ENCODE measurements at places on chromosomes 6 and 20.

DNA sequence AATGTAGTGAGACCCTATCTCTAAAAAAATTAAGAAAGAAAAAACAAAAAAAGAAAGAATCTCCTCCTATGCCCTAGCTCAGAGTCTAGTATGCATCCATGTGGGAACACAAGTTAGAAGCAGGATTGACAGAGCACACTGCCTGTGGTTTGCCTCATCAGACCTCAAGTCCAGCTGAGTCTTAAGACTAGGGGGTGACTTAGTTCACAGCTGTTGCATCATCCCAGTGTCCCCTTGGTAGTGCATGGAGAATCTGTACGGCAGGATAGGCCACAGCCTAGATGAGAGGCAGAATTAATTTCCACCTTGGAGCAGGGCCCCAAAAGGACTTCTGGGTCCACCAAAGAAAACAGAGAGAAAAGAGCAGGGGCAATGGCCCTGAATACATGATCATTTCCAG lies 13.7 kb downstream of the PNPLA1 start:
- DNase-seq, result no peak

DNA sequence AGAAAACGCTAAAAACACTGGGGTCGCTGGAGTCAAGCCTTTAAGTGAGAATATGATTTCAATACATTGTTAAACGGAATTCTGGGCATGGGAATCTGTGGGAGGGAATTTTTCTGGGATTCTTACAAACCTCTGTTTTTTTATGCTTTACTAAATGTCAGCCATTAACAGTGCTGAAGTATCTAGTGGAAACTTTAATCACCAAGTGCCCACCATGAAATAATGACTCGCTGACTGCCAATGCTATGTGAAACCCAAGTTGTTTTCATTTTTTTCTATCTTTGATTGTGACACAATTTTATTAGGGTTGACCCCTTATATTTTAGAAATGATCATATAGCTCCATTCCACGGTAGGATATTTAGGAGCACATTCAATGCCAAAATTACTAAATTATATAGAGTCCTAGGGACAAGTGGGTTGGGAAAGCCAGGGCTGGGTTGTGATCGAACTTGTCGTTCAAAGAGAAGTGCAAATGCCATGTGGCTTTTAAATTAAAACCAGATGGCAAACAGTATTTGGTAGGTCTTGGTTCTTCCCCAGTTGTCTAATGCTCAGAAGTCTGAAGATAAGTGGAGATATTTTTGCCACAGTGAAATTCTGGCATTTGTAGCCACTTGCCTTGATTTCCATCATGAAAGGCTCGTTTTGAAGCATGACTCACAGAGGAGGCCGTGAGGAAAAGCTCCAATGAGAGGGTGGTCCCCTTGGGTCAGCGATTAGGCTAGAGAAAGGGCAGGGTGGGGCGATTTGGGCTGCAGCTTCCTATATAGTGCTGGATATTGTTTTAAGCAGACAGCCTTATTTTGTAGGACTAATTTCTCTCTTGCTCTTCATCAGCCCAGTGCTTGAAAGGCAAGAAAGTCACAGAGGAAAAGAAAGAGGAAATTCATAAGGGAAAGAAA lies 254.4 kb upstream of the JAG1 start:
- DNase-seq, result no peak

GRCh38 chr6:39453241-39453640 lies 130.7 kb upstream of the KCNK16 start:
- DNase-seq, result no peak

DNA sequence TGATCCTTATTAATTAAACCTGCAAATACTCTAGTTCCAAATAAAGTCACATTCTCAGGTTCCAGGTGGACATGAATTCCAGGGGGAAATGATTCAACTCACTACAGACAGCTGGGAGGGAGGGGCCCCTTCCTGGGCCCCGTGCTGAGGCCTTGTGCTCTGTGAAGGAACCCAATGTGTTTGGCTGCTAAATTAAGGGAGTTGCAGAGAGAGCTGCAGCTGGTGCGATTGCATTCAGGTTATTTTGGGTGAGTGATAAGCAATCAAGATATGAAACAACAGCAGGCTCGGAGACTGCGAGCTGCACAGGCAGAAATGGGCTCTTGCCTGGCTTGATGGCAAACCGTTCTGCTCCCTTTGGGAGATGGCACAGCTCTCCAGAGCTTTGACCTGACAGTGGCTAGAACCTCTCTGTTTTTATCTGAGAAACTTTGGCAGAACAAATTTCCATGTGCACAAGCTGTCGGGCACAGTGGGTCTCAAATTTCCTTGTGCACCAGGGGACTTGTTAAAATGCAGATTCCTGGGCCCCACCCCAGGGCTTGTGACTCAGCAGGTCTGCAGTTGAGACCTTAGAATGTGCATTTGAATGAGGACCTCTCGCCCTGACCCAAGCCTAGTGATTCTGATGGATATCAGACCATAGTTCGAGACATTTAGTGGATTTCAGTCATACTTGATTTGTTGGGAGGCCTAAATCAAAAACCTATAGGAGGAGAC lies 9.8 kb downstream of the MAPK13 start:
- no peak for DNase-seq

GRCh38 chr6:97113170-97113569 lies 169.8 kb downstream of the MMS22L start:
- DNase-seq, result no peak

DNA sequence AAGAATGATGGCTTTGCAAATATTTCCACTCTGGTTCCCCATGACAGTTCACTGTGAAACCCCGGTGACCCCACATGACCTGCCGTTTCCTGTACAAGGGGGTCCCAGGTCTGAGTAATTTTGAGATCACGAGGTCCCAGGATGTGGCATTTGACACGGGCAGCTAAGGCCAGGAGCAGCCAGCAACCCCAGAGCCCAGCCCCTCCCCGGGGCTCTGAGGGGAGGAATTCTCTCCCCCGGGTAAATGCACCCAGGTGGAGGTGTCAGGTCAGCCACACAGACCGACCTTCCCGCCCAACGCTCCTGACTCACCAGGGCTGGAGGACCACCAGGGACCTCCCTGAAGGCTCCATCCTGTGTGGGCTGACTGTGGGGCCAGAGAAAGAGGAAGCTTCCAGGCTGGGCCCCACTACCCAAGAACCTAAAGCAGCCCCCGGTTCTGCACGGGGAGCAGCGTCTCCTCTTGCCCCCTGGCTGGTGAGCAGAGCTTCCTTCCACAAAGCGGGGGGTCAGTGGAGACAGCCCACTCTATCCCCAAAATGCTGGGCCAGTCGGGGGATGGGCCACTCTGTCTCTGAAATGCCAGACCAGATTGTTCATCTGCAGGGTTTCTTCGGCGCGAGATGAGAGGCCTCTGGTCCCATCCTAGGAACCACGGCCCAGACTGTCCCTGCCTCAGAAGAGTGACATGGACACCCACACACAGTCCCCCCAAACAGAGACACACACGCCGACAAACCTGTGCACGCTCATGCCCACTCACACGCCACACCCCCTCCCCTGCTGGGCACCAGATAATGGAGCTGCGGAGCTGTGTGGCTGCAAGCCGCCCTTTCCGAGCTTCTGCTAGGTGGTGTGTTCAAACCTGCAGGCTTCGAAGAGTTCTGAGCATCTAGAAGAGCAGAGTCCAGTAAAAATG lies 23.4 kb upstream of the SLCO4A1 start:
- no peak for DNase-seq

DNA sequence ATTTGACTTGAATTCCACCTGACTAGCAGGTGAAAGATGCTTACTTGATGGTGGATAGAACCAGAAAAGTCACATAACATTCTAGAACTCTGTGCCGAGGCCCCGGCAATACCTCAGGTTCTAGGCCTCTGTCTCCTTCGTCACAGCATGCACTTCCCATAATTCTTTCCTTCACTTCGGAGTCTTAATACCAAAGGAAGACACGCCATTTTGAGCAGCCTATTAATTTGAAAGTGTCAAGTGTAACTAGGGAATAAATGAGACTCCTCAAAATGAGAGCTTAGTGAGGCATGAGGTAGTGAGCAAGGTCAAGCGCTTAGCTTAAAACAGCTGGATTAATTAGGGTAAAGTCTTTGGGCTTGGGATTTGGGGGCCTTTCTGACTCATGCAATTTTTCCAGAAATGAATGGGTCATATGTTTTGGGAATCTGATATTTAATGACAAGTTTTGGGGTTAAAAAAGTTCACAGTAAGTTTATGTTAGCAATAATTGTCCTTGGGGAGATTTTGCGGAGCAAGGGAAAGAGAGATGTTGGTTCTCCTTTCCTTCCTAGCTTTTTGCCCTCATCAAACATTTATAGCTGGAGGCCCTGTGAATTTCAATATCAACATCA lies 29.1 kb upstream of the SGK1 start:
- DNase-seq, result no peak

- no peak for DNase-seq
Measured at GRCh38 chr20:10402938-10403608, 30.9 kb downstream of the MKKS start.

GRCh38 chr6:159969921-159970320 lies 1.0 kb downstream of the IGF2R start:
- DNase-seq, result peak; percentile 63

GRCh38 chr6:82767037-82767436 lies 298.6 kb downstream of the UBE3D start:
- no peak for DNase-seq

DNA sequence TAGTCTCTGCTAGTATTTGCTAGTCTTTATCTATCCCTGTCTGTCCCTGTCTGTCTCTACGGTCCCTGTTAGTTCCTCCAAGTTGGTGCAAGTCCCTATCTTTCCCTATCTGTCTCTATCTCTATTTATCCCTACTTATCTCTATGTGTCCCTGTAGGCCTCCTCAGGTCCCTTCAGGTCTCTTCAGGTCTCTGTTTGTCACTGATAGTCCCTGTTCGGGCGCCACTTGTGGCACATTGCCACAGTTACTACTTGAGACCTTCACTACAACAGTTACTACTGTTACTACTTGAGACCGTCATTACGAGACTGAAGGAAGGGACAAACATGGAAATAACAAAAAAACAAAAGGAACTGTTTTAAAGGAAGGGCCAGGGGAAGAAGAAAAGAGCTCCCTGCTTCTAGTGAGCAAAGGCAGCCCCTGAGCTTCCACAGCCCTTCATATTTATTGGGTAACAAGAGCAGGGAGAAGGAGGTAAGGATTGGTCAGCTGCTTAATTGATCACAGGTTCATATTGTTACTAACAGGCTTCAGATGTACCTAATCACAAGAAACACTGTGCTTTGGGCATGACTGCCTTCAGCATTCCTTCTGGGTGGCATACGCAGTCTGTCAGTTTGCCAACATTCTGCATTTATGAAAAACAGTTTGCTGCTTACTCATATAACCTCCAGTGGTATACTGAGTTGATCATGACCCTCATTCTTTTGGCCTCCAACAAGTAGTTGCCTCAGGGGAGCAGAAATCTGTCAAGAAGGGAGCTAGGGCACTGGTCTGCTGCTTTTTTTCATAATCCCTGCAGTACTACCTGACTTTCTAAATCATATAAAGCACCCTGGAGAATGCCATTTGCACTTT lies 8.4 kb downstream of the EPB41L2 start:
- peak; percentile 67 for DNase-seq

DNA sequence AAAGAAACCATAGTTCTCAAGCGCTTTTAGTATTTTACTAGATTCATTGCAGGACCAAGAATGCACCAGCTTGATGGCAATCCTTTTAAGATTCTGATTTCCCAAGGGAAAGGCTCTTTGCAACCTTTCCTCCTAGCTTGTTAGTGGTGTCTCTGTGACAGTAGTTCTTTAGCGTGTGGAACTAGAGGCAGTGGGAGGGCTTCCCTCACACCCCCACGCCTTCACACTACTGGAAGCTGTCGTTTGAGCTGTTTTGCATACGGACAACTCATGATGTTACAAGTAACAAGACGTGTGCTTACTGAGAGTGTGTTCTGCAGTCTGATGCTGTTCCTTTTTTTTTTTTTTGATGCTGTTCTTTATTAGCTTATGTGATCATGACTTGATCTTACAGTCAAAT lies 34.1 kb downstream of the EYA4 start:
- no peak for DNase-seq

- DNase-seq, result peak; percentile 54
Measured at GRCh38 chr6:90044833-90045381, 150.6 kb downstream of the GJA10 start.

DNA sequence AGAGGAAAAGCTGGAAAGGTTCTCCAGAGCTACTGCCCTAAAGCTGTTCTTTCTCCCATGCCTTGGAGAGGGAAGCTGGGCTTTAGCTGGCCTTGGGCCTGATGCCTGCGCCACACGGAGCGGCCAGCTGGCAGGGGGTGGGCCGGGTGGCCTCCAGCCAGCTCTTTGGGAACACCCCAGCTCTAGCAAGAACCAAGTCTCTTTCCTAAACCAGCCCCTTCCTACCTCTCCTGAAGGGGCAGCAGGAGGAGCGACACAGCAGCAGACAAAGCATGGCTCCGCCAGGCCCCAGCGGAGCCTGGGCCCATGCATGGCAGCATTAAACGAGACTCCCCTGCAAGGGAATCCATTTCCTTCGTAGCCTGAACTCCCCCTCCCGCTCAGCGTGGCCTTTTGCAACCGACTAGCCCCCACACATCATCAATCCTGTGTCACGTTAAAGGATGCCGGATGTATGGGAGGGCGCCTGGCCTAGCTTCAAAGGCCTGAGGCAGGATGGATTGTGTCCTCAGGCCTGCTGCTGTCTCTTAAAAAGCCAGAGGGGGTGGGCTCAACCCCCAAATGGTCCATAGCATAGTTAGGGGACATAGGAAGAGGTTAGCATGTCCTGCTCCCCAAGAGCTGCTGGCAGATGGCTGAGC lies 14.0 kb downstream of the MRPS18A start:
- no peak for DNase-seq

- peak; percentile 31 for DNase-seq
Measured at GRCh38 chr20:46438156-46438750, 31.8 kb upstream of the ELMO2 start.

Measured in mammary epithelial cell (primary cell).